NCI-H1048 (cell line): ENCODE measurements at places on chromosomes 5 and 9.

DNA sequence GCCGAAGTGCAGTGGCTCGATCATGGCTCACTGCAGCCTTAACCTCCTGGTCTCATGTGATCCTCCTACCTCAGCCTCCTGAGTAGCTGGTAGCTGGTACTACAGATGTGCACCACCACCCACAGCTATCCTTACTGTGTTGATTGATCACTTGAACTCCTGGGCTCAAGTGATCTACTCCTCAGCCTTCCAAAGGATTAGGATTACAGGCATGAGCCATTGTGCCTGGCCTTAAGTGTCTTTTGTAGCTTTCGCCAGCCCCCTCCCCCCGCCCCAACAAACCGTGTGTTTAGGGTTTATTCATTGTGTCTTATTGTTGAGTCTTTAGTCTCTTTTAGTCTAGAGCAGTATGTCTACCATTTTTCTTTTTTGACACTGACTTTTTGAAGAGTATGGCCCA lies 33.1 kb downstream of the SPIN1 start:
- DNase-seq: no peak

GRCh38 chr9:121322737-121323448 lies 47.2 kb downstream of the STOM start:
- DNase-seq: no peak

DNA sequence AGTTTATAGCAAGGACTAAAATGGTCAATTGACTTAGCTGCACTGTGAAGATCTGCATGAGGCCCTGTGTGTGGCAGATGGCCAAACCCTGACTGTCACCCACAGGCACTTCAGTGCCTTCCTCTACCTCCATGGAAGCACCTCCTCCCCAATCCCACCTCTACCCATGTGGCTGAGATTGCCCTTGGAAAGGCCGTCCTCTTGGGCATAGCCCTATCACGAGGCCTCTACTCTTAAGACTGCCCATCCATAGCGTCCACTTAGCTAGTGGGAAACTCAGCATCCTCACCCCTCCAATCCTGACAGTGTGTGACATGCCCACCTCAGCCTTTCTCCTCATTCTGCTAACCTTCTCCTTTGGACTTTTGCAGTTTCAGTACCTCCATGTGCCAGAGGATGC lies 510.2 kb downstream of the BNC2 start:
- no peak for DNase-seq

GRCh38 chr5:181164076-181164952 lies 16.9 kb downstream of the OR2V2 start:
- no peak for DNase-seq

DNA sequence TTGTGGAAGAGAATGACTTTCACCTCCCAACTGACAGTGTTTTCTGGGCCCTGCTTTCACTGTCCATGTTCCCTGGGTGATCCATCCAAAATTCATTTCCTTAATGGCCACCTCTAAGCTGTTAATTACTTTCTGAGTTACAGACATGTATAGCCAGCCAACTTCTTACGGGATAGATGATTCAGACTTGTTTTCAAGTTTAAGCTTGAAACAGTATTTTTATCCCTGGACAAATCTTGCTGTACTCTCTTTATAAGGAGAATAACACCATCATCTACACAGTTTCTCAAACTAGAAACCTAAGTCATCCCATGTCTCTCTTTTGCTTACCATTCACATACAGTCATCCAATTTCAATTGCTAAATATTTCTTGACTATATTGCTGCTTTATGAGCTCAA lies 6.9 kb downstream of the FAM174A start:
- no peak for DNase-seq

- no peak for DNase-seq
These were observed 6.5 kb downstream of the UNC5A start for GRCh38 chr5:176816791-176817347.

- DNase-seq: no peak
These were observed 316.2 kb downstream of the ARL15 start for GRCh38 chr5:53994148-53994547.

DNA sequence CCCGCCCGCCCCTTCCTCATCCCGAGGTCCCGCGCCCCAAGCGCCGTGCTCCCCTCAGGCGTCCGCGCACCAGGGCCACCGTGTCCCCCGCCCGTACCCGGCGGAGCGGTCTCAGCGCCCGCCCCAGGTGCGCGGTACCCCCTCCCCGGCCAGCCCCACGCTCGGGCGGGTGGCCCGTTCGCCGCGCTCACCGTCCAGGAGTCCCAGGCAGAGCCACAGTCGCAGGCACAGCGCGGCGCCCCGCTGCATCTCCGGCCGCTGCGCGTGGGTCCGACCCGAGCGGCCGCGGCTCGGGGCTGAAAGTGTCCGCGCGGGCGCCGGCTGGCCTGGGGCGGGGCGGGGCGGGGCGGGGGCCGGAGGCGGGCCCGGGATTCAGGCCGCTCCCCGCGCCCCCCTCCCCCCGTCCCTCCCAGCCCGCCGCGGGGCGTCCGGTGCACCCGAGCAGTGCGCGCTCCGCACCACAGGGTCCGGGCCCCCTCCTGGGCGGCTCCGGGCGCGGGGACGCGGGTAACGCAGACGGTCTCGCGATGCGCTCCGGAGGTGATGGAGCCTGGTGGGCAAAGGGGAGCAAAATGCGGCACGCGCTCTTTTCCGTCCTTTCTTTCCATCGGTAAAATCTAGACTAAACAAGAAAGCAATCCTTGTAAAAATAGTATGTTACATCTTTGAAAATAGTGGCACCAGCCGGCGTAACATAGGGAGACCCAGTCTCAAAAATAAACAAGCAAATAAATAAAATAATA lies at the start of gene FLT4:
TSS of gene FLT4 (minus strand) at position 304 of the 743 bp plus-strand sequence. CDS start at position 249, 55 bp downstream.
- DNase-seq: no peak
